Activated T-cell treated with anti-CD3 and anti-CD28 coated beads, Interleukin-2, amount 50 U/mL, for 72 hours (primary cell): ENCODE measurements at places on chromosomes 1 and 21.

- DNase-seq = no peak
These were observed 16.4 kb upstream of the CPT2 start for GRCh38 chr1:53180226-53180625.

DNA sequence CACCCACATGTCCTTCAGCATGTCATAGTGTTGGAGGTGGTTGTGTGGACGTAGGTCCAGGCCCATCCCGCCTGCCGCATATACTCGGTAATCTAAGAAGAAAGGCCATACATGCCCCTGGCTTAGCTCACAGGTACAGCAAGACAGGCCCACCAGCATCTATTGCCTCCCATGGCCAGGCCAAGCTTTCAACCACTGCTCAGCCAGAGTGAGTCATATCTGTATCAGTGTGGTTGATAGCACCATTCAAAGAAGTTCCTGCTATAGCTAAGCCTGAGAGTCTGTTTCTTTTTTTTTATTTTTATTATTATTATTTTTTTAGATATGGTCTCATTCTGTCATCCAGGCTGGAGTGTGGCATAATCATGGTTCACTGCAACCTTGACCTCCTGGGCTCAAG is 17.0 kb downstream of the KLHDC8A start:
- DNase-seq = no peak

GRCh38 chr1:22291494-22291893 is 148.6 kb upstream of the WNT4 start:
- no peak for DNase-seq

GRCh38 chr21:27818847-27819246 is 852.0 kb upstream of the ADAMTS5 start:
- no peak for DNase-seq

- no peak for DNase-seq
These were observed 8.5 kb upstream of the NBL1 start for GRCh38 chr1:19635646-19636045.

GRCh38 chr1:199751962-199752687 is 275.4 kb upstream of the NR5A2 start:
- DNase-seq = no peak

DNA sequence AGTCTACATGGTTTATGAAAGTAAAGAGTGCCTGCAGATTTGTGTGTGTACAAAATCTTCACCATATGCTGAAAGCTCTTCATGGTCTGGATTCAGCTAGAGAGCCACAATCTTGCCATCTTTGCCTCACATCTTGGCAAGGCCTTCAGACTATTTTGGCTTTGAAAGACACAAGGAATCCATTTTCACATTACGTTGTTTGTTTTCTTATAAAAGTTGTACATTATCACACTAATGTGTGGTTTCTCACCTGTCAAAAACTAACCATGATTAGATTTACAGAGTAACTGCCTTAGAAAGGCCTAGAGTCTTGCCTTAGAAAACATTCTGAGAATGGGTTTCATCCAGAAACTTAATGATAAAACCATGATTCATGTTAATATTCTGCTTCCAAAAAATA is 494.6 kb downstream of the NEGR1 start:
- DNase-seq = no peak

GRCh38 chr1:244605835-244606370 is 47.0 kb upstream of the DESI2 start:
- no peak for DNase-seq

- no peak for DNase-seq
These were observed 31.1 kb downstream of the KPNA6 start for GRCh38 chr1:32138965-32139364.

GRCh38 chr1:150582371-150582770 is 3.0 kb upstream of the MCL1 start:
- DNase-seq = no peak

DNA sequence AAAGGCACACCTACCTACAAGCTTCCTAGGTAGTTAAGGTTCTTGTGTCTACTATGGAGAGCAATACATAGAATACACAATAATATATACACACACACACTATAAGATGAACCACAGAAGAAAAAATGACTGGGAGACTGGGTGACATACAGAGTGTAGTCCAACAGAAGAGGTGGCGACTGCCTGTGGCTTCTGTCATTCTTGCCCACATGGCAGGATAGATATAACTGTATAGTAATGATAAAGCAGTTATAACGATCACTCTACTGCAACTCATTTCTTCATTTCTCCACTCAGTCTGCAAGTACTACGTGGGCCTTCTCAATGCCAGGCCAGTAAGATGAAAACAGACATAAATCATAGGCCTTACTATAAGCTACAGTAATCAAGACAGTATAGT is 113.8 kb upstream of the EDN2 start:
- DNase-seq = no peak
